ENCODE measurements at places on chromosomes 16 and 17.

- DNase-seq, result no peak
Measured at GRCh38 chr16:1094124-1094479, 1.9 kb downstream of the C1QTNF8 start.

- no peak for DNase-seq
Measured at GRCh38 chr17:17189559-17189958, 16.6 kb downstream of the PLD6 start.

DNA sequence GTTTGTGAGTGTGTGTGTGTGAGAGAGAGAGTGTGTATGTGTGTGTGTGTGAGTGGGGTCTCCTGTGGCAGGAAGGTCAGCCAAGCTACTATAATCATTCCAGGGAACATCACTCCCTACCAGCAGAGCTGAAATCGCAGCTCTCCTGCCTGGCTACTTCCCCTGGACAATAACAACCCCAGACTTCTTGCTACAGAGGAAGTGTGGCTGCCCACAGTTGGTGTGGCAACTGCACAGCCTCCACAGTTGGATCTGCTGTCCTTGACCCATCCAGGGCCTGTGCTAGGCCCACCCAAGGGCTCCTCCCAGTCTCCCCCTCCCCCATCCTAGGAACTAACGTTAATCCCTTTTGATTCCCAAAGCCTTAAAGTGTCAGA, 1.5 kb downstream of the SLC13A5 start:
- no peak for DNase-seq

DNA sequence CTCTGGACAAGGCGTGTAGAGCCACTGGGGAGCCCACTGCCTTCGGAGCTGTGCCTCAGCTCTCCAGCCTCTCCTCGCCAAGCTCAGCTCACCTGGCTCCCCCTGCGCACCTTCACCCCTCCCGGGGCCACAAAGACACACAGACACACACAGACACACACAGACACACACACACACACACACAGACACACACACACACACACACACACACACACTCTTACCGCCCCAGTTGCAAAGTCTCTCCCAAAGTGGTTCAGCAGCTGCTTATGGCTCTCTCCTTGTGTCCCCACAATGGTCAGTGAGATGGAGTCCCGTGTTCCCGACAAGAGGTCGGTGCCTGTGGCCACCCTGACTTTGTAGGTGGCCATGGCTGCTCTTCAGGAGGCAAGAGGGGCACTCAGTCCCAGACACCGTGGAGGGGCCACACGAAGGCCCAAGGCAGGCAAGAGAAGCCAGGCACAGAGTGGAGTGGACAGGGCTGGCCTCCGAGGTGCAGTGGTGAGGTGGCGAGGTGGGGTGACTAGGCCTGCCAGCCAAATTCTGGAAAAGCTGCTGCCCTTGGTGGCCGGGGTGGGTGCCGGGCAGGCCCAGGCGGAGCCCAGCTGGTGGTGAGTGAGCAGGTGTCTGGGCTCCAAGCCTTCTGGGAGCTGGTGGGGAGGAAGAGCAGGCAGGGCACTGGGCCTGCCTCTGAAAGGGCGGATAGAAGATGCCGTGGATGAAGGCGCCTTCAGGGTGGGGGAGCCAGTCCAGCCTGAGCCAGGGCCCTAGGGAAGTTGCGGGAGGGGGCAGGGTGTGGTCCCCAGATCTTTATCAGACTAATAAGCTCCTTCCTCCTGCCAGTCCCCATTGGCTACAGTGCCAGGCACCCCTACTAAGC, at the start of gene ALOX12B:
Gene ALOX12B (minus strand): TSS at position 642 of the 877 bp plus-strand sequence. CDS start 274 bp downstream, at position 368.
- no peak for DNase-seq

GRCh38 chr16:26120729-26121128, 429.0 kb downstream of the HS3ST4 start:
- DNase-seq, result no peak

- no peak for DNase-seq
Measured at GRCh38 chr17:36761203-36761950, 160.0 kb downstream of the MRM1 start.

- DNase-seq, result no peak
Measured at GRCh38 chr17:6700948-6701307, 12.2 kb downstream of the SLC13A5 start.

- no peak for DNase-seq
Measured at GRCh38 chr17:8946476-8946875, 19.0 kb downstream of the PIK3R5 start.

DNA sequence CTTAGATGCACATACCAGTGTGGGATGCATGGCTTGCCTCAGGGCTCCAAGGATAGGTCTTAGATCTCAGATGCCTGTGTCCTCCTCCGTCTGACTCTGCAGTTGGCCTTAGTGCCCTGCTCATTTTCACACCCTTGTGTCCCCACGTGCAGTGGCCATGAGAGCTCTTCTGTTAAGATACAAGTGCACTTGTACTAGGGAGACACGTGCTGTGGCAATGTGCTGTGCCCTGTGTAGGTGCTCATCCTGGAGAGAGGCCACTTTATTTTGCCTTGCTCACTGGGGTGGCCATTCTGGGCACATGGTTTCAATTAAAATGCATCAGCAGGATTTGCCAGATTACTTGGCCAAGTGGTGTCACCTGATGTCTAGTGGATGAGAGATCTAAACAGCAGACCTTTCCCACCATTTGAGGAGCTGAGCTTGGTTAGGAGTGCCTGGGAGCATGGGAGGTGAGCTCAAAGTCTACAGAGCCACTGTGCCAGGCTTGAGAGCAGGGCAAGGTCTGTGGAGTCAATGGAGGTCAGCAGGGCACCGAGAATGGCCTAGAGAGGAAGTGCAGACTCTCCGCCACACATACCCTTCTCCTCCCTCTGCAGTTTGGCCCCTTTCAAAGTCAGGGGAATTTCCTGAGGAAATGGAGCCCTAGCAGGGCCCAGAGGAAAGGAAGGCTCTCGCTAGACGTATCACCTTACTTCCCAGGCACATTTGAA, 25.2 kb upstream of the SMPD3 start:
- DNase-seq, result no peak

DNA sequence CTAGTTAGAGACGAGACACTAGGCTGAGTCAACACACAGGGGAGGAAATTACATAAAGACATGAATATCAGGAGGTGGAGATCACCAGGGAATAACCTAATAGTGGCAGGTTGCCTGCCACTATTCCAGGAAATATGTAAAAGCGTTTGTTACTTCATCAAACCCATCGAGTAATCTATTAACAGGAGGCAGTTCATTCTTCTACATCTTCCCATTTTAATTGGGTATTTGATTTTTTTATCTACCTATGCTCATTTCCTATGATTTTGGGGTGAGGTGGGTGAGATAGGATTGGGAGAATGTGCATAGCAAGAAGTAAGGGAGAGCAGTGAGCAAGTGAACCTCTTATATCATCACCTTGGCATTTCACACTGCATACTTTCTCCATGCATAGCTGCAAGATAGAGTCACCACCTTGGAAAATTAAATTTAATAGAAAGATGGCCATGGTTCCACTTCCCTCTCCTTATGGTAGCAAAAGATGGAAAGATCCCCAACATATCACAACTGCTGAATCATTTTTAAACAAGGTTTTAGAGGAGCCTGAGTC, 312.2 kb downstream of the TMEM114 start:
- DNase-seq, result no peak

GRCh38 chr17:31787857-31788570, 71.0 kb downstream of the COPRS start:
- DNase-seq, result no peak

Measured in stimulated activated CD4-positive, alpha-beta T cell treated with anti-CD3 and anti-CD28 coated beads, Interleukin-1b, Interleukin-23, amount 100 ng/mL, for 24 hours (primary cell).